ENCODE measurements at places on chromosomes 2 and 18.

DNA sequence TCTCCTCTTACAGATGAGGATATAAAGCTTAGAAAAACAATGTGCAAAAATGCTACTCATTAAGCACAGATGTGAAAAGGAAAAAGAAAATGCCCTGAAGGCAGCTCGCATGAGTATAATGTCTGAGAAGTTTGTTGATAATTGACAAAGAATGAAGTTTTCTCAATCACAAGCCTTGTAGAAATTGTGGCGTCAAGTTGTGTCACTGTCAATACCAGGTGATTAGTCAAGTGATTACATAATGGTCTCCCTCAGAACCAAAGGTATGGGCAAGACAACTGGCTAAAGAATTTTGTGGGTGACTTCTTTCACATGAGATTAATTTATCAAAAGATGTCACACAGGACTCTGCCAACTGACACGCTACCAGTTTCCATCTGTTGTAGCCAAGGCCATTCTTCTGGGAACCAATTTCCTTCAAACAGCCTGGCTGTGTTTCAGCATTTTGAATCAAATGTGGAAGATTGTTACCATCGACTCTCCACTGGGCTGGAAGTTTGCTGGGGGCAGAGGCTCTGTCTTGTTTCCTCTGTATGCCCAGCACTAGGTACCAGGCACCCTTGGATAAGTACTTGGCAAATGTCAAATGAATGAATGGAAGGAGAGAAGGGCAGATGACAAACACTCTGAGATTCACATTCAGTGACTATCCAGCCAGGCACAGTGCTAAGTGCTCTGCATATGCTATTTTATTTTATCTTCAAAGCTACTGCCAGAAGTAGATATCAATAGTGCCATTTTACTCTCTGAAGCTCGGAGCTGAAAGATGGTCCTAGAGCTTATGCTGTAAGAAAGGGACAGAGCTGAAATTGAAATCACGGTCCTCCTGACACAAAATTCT lies 5.9 kb upstream of the FN1 start:
- no peak for DNase-seq

DNA sequence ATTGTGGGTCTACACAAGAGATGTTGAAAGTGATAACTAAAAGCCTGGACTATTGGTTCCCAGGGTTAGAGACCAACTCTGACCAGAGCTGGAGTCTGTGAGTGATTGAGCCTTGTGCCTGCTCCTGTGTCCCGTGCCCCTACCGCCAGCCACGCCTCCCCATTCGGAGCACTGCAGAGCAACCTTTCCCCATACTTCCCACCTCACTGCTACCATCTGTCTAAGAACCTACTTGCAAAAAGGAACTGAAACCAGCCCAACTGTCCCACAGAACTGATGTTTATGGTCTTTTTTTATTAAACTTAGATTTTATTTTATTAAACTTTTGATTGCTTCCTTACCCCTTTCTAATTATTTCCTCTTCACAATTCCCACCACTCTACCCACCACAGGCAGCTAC lies 300.3 kb upstream of the MGAT5 start:
- no peak for DNase-seq

GRCh38 chr2:150234787-150235446 lies 252.6 kb downstream of the RND3 start:
- no peak for DNase-seq

DNA sequence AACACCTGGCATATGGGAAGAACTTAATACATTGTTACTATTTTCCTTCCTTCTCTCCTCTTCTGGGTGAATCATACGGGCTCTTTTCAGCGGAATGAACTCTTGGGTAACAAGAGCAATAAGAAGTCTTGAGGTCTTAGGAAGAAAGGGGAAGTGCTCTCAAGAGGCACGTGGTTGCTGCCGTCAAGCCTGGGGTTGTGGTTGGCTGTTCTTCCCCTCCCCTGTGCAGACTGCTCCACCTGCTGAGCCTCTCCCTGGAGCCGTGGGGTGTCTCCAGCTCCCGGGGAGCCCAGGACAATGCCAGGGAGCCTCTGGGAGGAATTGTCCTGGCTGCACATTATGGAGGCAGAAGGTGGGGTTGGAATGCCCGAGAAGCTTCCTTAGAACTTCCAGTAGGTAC lies 19.4 kb downstream of the TOGARAM2 start:
- DNase-seq, result no peak

- DNase-seq, result no peak
These were observed 126.0 kb downstream of the OSBPL1A start for GRCh38 chr18:24271381-24272228.

DNA sequence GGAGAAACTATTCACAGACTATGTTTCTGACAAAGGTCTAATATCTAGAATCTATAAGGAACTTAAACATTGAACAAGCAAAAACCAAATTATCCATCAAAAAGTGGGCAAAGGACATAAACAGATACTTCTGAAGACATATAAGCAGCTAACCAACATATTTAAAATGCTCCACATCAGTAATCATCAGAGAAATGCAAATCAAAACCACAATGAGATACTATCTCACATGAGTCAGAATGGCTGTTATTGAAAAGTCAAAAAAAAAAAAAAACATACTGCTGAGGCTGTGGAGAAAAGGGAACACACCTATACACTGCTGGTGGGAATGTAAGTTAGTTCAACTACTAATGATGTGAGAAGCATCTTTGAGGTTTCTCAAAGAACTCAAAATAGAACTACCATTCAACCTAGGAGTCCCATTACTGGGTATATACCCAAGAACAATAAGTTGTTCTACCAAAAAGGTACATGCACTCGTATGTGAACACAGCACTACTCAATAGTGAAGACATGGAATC lies 220.4 kb upstream of the TFPI start:
- DNase-seq, result no peak

- DNase-seq, result no peak
These were observed 88.3 kb upstream of the SNTG2 start for GRCh38 chr2:862355-862687.

GRCh38 chr18:10912790-10913545 lies 236.4 kb downstream of the PIEZO2 start:
- DNase-seq, result no peak

DNA sequence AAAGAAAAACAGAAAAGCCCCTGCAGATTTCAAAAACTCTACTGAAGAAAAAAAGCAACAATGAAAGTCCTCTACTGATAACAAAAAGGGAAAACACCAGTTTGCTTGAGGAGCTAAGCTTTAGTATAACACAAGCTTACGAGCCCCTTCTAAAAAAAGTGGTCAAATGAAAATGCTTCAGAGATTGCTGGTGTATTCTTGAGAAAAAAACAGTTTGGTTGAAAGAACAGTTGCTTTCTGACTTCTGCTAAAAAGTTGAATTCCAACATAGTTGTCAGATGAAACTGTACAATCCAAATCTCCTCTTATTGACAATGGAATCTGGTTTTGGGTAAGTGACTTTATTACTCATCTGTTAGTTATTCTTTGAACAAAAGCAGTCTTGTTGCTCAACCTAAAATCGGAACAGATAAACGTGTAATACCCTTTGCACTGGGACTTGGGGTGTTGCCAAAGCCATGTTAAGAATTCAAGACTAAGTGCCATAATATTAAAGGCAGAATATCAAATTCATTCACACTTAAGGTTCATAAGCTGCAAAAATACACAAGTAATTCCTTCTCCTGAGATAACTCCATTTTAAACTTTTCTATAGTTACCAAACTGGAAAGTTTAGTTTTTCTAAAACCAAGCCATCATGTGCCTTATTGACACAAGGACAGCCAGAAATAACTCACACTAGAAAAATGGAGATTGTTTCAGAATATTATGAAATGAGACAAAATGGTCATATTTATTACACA lies 45.3 kb upstream of the SPAG16 start:
- DNase-seq, result no peak

DNA sequence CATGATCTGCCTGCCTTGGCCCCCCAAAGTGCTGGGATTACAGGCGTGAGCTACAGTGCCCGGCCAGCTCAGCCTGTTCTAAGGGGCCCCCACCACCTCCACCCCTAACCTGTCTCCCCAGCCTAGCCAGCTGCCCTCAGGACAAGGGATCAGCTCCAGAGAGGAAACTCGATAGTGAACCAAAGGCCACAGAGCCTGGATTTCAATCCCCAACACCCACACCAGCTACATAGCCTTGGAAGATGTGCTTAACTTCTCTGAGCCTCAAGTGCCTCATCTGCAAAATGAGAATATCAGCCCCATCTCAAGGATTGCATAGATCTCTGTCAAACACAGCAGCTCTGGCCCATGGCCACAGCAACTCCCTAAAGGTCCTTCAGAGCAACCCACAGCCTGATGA lies 32.0 kb downstream of the BIN1 start:
- no peak for DNase-seq

DNA sequence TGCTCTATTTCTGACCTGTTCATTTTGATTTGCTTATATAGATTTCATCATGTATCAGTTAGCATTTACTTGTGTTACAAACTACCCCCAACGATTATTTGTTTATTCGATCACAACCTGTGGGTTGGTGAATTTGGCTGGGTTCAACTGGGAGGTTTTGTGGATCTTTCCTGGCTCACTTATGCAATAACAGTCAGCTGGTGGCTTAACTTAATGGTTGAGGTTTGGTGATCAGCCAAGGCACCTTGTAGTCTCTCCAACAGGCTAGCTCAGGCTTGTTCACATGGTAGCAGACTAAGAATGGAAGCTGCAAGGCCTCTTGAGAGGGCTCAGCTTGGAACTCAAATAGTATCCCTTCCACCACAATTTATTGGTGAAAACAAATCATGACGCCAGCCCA lies 5.4 kb upstream of the PUM2 start:
- no peak for DNase-seq

GRCh38 chr2:228268756-228269155 lies 87.3 kb upstream of the SPHKAP start:
- DNase-seq, result no peak

DNA sequence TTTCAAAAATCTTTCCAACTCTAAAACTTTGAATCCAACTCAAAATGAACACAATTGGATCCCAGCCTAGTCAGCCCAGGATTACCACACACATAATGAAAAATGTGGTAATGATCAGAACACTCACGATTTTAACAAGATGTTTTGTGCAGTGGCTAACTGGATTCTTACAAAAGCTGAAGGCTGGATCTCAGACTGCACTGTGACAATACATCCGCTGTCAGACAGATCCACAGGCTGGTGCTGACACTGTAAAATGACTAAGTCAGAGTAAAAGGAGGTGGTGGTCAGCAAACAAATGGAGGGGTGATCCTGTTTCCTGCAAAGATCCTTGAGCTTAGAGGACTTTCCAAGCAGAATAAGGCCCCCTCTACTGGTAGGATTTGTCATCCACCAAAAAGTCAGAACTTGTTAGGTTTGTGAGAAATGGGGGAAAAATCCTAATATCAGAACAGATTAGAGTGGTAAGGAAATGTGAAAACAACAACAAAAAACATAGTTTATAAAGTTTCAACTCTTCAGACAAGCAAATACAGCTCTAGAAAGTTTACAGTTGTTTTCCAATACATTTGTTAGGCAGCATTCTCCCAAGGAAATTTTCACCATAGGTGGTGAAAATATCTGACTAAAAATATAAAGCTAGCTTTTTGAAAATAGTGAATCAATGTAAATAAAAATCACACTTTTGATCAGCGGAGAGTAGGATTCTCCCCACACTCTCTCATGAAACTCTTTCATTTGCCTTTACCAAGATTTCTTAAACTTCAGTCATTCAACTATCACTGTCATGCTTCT lies 211.9 kb downstream of the AGPS start:
- DNase-seq, result no peak

- no peak for DNase-seq
These were observed 231.7 kb downstream of the PARD3B start for GRCh38 chr2:204776781-204777559.

GRCh38 chr2:17667898-17668297 lies 85.7 kb downstream of the SMC6 start:
- no peak for DNase-seq

DNA sequence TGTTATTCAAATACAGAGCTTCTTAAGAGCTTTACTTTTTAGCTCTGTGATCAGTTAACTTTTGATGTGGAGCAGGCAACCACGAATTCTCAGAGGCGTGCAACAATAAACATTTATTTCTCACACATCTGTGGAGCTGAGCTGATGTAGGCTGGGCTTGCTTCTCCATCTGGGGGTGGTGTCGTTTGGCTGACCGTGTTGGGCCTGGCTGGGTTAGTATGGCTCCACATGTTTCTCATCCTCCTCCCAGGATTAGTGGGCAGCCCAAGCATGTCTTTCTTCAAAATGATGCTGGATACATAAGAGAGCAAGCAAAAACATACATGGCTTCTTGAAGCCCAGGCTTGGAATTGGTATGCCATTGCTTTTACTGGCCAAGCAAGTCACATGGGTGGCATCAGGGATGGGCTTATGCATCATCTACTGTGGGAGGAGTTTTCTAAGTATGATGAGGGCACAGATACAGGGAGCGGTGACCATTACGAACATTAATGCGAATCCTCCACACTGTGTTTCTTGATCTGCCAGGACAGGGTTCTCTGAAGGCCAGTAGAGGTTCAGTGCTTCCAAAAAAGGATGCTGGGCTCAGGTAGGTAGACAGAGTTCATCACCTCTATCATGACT lies 157.0 kb upstream of the TNP1 start:
- no peak for DNase-seq

DNA sequence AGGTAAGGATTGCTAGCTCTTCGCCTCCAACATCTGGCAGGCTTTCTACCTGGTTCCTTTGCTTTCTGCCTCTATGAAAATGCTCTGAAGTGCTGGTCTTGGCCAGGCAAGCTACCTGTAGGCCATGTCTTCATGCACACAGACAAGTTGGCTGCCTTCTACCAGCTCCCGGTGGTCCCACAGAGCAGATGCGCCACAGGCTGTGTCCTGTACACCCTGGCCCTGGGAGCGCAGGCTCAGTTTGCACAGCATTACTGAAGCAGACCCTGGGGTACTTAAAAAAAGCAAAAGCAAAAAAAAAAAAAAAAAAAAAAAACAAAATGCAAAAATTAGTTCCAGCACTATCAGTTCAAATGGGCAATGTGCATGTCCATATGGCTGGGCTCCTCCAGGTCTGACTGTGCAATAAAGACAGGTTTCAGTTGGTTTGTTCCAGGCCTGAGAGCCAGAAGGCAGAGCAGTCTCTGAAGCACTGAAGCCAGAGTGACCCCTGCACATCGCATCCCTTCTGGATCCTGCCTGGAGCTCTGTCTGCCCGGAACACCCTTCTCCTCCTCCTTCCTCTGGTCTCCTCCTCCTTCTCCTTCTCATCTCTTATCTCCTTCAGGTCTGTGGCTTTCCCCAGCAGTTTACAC lies 288.0 kb upstream of the REV1 start:
- no peak for DNase-seq

- DNase-seq, result no peak
These were observed 51.1 kb upstream of the ZNF236 start for GRCh38 chr18:76771192-76771799.

GRCh38 chr2:217859926-217860325 lies 142.9 kb downstream of the TNS1 start:
- DNase-seq, result no peak

- no peak for DNase-seq
These were observed 142.8 kb downstream of the TMEM17 start for GRCh38 chr2:62363166-62363565.

GRCh38 chr2:144078106-144078505 lies 441.8 kb downstream of the ZEB2 start:
- DNase-seq, result peak; percentile 27

DNA sequence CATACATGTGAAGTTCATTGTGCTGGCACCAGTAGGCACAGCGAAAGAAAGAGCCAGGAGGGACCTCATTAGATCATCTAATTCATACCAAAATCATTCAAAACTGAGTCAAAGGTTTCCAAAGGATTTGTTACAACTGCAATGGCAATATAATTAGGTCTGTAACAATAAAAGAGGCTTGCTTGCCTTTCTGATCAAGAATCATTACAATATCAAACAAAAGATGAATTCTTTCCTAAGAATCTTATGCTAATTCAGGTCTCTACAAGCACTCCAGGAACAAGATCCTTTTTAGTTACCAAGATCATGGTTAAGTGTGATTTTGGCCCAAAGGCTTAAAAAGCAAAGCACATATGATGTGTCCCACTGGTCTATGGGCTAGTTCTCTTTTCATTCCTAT lies 41.9 kb upstream of the ITPRID2 start:
- DNase-seq, result no peak
